ENCODE measurements at places on chromosomes 16 and 17. TPM values are rescaled to one million over a fixed set of nuclear protein-coding genes. Genes with fewer than 3 reads are reported as not detected.
A peak's percentile ranks its signal among the peaks of the same experiment; 100 is the strongest.

DNA sequence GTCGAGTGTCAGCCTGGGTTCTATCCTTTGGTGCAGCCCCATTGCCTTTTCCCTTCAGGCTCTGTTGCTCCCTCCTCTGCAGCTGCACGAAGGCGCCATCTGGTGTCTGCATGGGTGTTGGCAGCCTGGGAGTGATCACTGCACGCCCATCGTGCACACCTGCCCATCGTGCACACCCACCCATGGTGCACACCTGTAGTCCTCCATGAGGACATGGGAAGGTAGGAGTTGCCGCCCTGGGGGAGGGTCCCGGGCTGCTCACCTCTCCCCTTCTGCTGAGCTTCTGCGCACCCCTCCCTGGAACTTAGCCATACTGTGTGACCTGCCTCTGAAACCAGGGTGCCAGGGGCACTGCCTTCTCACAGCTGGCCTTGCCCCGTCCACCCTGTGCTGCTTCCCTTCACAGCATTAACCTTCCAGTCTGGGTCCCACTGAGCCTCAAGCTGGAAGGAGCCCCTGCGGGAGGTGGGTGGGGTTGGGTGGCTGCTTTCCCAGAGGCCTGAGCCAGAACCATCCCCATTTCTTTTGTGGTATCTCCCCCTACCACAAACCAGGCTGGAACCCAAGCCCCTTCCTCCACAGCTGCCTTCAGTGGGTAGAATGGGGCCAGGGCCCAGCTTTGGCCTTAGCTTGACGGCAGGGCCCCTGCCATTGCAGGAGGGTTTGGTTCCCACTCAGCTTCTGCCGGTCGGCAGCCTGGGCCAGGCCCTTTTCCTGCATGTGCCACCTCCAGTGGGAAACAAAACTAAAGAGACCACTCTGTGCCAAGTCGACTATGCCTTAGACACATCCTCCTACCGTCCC is 2.9 kb downstream of the CTRL start:
- no peaks in the 10 kb centered on the region for H3K27me3 ChIP-seq
- peaks cover 15% of the 10 kb centered on the region for H3K4me1 ChIP-seq
- H3K36me3 ChIP-seq, result peaks cover 3% of the 10 kb centered on the region
- H3K4me3 ChIP-seq, result no peak overlapping the region

The SDR42E1 gene
- total RNA-seq, result 0.05 TPM

DNA sequence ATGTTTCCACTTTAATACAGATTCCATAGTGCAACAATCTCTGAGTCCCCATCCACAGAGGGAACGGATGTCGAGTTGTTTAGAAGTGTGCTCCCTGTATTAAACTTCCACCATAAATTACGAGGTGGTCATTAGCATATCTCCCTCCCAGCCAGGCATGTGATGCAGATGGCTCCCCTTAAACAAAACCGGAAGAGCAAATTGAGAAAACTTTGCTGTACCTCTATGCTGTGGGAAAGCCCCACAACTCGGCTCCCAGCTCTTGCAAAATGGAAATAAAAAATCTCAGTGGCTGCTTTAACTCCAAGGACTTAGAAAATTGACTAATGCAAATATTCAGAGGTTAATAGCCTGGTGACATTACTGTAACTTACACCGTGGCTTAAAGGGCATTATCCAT is 290.9 kb downstream of the MAF start:
- no peak overlapping the region for H3K4me3 ChIP-seq
- H3K36me3 ChIP-seq, result no peaks in the 10 kb centered on the region
- DNase-seq, result no peak
- H3K4me1 ChIP-seq, result peaks cover 44% of the 10 kb centered on the region
- no peak overlapping the region for H3K27ac ChIP-seq

GRCh38 chr16:81204798-81205680 is 33.5 kb upstream of the BCO1 start:
- H3K27ac ChIP-seq, result no peak overlapping the region
- no peaks in the 10 kb centered on the region for H3K4me1 ChIP-seq
- H3K36me3 ChIP-seq, result no peaks in the 10 kb centered on the region
- no peak for DNase-seq
- no peaks in the 10 kb centered on the region for H3K27me3 ChIP-seq

The KRT36 gene
- total RNA-seq, result not detected

DNA sequence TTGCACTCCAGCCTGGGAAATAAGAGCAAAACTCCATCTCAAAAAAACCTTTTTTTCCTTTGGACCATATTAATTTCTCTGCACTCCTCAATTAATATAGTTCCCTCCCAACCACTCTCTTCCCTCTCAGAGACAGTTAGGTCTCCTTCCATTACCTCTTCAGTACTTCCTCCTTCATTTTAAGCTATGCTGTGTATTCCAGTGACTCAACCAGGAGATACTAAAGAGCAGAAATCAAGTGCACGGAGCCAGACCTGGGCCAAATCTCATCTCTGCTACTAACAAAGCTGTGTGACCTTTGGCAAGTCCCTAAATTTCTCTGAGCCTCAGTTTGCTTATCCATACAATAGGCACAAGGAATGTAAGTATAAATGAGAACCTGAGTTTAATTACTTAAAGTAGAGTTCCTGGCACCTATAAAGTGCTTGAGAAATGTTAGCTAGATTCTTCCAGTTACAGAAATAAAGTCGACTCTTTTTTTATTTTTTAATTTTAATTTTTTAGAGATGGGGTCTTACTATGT is 8.5 kb downstream of the PECAM1 start:
- no peak for DNase-seq
- H3K36me3 ChIP-seq, result no peaks in the 10 kb centered on the region
- H3K27ac ChIP-seq, result no peak overlapping the region
- H3K4me3 ChIP-seq, result no peak overlapping the region
- H3K4me1 ChIP-seq, result no peaks in the 10 kb centered on the region

The FBXW10 gene
- total RNA-seq, result not detected

DNA sequence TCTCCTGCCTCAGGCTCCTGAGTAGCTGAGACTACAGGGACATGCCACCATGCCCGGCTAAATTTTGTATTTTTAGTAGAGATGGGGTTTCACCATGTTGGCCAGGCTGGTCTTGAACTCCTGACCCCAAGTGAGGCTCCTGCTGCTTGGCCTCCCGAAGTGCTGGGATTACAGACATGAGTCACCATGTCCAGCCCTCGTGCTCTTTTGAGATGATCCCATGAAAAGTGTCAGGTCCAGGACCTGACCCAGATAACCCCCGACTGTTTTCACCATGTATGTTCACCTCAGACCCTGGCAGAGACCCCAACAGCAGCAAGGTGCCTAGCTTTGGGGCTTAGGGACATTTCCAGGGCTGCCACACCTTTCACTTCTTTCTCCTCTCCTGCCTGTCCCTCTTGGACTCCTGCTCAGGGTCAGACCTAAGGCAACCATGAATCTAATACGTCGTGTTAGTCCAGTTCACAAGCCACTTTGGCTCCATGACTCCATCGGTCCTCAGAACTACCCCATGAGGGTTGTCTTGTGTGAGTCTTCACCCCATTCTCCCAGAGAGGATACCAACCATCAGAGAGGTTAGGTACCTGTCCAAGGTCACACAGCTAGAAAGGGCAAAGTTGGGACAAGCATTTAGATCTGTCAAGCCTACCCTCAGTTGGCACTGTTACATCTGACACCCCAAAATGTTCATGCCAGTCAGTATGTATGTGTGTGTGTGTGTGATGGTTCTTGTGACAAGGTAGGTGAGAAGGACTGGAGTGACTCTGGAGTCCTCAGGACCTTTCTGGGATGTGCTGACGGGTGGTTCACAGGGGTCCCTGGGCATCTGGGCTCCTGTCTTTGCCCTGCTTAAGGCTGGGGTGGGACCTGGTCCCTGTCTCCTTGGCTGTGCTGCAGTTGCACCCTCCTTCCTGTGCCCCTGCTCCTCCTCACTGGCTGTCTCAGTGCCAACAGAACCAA is 23.1 kb upstream of the MAP3K14 start:
- no peak overlapping the region for H3K27ac ChIP-seq
- no peaks in the 10 kb centered on the region for H3K36me3 ChIP-seq
- H3K27me3 ChIP-seq, result peaks cover 23% of the 10 kb centered on the region
- no peak for DNase-seq

DNA sequence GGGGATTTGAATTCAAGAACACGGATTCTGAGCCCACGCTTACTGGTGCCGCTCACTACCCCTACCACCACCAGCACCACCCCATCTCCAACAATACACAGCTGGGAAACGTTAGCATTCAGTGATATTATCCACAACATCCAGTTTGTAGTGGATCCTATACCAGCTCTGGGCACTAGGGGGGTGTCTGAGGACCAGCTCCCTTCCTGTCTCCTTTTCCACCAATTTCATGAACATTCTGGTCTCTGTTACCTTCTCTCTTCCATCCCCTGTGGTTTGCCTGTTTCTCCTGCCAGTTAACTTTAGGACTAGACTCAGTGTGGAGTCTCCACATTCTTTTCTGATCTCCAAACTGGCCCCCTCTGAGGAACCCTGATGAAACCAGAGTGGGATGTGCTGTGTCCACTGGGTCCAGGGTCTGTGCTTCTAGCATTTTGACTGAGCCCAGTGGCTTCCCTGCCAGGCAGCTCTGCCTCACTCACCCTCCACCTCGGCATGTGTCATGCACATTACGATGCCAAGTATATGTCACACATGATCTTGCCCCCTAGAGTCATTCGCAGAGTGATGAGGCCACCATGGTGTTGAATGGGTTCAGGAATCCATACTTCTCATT is 187.0 kb upstream of the CDH13 start:
- H3K4me1 ChIP-seq, result peaks cover 13% of the 10 kb centered on the region
- H3K27ac ChIP-seq, result no peak overlapping the region
- peak; percentile 43 for DNase-seq
- no peak overlapping the region for H3K4me3 ChIP-seq
- H3K36me3 ChIP-seq, result no peaks in the 10 kb centered on the region

DNA sequence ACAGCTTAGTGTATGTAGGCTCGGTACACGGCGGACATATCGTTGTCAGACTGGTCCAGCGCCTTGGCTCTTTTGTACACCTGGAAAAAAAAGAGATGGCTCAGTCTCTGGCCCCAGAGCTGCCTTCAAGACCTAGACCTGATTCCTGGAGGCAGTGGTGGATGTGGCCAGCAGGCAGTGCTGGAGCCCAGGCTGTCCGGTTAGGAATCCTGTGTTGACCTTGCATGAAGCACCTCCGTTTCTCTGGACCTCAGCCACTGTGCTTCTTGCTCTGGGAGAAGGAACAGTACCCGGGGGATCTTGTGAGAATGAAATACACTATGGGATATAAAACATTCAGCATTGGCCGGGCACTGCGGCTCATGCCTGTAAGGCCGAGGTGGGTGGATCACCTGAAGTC is 2.8 kb upstream of the ROGDI start:
- H3K4me3 ChIP-seq, result no peak overlapping the region
- H3K27ac ChIP-seq, result no peak overlapping the region
- H3K4me1 ChIP-seq, result peaks cover 18% of the 10 kb centered on the region

- H3K36me3 ChIP-seq, result peaks cover 5% of the 10 kb centered on the region
- DNase-seq, result no peak
- H3K27me3 ChIP-seq, result no peaks in the 10 kb centered on the region
These were observed 227.1 kb upstream of the ZFHX3 start for GRCh38 chr16:73275024-73275423.

- H3K4me1 ChIP-seq, result peaks cover 42% of the 10 kb centered on the region
- H3K27me3 ChIP-seq, result peaks cover 99% of the 10 kb centered on the region
- peak overlapping the region; percentile 58 for H3K4me3 ChIP-seq
- DNase-seq, result no peak
- H3K36me3 ChIP-seq, result peaks cover 2% of the 10 kb centered on the region
These were observed 466 bp upstream of the HSF4 start for GRCh38 chr16:67163999-67164558.

DNA sequence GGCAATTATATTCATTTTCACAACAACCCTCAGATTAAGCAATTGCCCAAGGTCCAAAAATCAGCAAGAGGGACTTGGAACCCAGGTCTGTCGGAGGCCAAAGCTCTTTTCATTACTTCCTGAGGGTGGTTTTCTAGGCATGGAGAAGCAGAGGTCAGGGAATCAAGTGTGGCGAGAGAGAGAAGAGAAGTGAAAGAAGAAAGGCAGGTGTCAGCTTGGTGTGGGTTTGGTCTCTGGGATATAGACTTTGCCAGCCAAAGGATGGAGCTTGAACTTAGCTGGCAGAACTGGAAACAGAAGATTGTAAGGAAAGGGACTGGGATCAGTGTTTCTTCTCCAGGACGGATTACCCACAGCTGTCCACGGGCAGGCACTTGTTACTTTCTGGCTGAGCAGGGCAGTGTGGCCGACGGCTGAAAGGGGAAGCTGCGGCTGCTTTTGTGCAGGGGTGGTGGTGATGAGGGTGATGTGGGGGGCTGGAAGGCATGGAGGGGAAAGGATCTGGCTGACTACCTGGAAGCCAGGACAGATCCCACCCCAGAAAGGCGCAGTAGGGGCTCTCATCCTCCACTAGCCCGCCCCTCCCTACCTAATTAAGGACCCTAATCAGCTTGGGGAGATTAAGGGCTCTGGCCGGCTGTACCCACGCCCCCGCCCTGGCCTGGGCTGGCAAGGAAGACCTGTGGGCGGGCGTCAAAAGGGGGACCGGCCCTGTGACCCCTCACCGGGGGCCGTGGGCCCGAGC is at the start of gene GUCY2D:
Gene GUCY2D, plus strand, starts transcription at position 640 of the 745 bp plus-strand sequence. CDS start 433 bp downstream, outside the sequence.
- H3K4me3 ChIP-seq, result peak within 1 kb of the TSS; percentile 56
- peaks cover 66% of the 10 kb centered on the region for H3K27me3 ChIP-seq
- no peak within 1 kb of the TSS for H3K27ac ChIP-seq
- H3K4me1 ChIP-seq, result peaks cover 14% of the 10 kb centered on the region
- no peaks in the 10 kb centered on the region for H3K36me3 ChIP-seq

The ZNF205 gene
- total RNA-seq, result 22.7 TPM
